ENCODE measurements at places on chromosomes 13 and 19. TPM values are rescaled to one million over a fixed set of nuclear protein-coding genes. Genes with fewer than 3 reads are reported as not detected.

- no peak overlapping the region for H3K4me3 ChIP-seq
- DNase-seq = no peak
- H3K36me3 ChIP-seq = no peaks in the 10 kb centered on the region
- no peaks in the 10 kb centered on the region for H3K4me1 ChIP-seq
- no peak overlapping the region for H3K27ac ChIP-seq
- peaks cover 2% of the 10 kb centered on the region for H3K27me3 ChIP-seq
Measured at GRCh38 chr13:29324601-29325000, 270.9 kb downstream of the SLC7A1 start.

The SYCN gene
- total RNA-seq = not detected

The PSPN gene
- 2.9 TPM for total RNA-seq

DNA sequence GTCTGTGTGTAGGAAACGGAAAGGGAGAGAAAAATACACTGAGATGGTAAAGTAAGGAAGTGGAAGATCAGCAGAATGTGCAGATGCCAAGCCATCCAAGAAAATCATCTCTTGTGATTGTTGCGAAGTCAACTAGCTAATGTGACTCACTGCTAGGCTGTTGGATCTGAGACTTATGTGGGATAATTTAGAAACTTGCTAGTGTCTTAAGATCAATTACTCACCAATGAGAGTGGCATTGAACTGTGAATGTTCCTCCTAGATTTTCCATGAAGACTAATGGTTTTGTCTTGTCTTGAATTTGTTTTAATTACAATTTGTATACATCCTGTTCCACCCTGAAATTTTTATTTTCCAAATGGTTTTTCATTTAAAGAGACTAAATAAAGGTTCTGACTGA lies 771.6 kb downstream of the EFNB2 start:
- H3K36me3 ChIP-seq = no peaks in the 10 kb centered on the region
- H3K27me3 ChIP-seq = no peaks in the 10 kb centered on the region
- no peak for DNase-seq
- no peak overlapping the region for H3K27ac ChIP-seq
- H3K4me1 ChIP-seq = no peaks in the 10 kb centered on the region

GRCh38 chr13:22726726-22727125 lies 454.1 kb upstream of the SGCG start:
- H3K36me3 ChIP-seq = no peaks in the 10 kb centered on the region
- H3K4me1 ChIP-seq = no peaks in the 10 kb centered on the region
- DNase-seq = no peak
- no peak overlapping the region for H3K27ac ChIP-seq

GRCh38 chr13:95784900-95785290 lies 108.0 kb downstream of the DNAJC3 start:
- H3K27me3 ChIP-seq = no peaks in the 10 kb centered on the region
- H3K27ac ChIP-seq = no peak overlapping the region

DNA sequence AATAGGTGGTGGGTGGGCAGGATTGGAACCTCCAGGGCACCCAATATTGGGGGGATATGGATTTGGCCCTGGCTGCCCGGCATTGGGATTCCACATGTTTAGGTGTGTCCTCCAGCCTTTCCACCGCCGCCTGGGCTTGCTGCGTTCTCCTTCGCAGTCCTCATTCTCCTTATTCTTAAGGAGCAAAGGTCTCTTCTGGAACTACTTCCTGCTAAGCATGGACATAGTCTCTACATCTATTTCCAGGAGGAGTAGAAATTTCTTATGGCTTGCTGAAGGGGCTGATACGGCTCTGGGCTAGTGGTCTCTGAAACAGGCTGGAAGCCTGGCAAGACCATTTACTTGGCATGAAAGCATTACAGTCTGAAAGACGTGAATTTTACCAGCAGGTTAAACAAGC lies 9.2 kb upstream of the FCGBP start:
- H3K27ac ChIP-seq = no peak overlapping the region
- no peak for DNase-seq
- no peaks in the 10 kb centered on the region for H3K27me3 ChIP-seq

GRCh38 chr13:24737042-24737441 lies 26.9 kb upstream of the RNF17 start:
- no peaks in the 10 kb centered on the region for H3K27me3 ChIP-seq
- no peak overlapping the region for H3K27ac ChIP-seq
- no peaks in the 10 kb centered on the region for H3K36me3 ChIP-seq
- no peak for DNase-seq

DNA sequence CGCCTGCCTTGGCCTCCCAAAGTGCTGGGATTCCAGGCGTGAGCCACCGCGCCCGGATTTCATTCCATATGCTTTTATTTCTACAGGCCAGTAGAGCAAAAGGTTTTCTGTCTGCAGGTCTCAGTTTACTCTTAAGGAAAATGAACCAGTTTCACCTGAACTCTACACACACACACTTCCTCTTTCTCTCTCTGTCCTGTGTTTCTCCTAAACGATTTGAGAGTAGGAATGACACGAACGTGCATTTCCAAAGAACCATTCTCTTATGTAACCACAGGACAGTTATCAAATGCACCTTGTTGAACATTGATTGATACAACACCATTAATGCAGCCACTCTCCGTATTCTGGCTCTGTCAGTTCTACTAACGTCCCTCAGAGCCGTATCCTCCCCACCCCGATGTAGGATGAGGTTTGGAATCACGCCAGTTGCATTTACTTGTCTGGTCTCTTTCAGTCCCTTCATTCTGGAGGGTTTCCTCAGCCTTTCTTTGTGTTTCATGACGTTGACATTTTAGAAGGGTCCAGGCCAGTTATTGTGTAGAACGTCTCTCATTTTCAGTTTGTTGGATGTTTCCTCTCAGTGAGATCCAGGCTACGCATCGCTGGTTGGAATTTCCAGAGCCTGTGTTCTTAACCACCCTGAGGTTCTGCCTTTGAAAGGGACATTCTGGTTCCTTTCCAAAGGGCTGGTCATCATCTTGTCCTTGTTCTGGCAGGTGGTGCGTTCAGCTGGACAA lies 36.0 kb downstream of the BICRA start:
- no peak for DNase-seq
- no peaks in the 10 kb centered on the region for H3K27me3 ChIP-seq
- H3K36me3 ChIP-seq = no peaks in the 10 kb centered on the region

DNA sequence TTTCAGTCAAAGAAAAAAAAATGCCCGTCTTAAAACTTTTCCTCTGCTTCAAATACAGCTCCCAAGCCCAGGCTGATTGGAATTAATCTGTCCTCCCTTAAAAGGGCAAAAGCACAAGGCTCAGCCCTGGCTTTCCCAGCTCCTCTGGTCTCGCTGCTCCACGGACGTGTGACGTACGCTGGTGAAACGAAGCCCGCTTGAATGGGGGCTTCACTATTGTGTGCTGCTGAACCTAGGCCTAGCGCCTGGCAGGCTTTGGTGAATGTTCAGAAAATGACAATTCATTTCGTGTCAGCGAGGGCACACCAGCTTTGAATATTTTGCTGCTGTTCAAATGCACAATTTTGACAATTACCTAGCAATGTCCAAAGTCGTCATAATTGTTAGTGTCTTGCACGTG lies 615 bp upstream of the ZNF135 start:
- no peaks in the 10 kb centered on the region for H3K27me3 ChIP-seq
- no peaks in the 10 kb centered on the region for H3K4me1 ChIP-seq
- no peak overlapping the region for H3K27ac ChIP-seq
- DNase-seq = no peak
- H3K4me3 ChIP-seq = no peak overlapping the region

DNA sequence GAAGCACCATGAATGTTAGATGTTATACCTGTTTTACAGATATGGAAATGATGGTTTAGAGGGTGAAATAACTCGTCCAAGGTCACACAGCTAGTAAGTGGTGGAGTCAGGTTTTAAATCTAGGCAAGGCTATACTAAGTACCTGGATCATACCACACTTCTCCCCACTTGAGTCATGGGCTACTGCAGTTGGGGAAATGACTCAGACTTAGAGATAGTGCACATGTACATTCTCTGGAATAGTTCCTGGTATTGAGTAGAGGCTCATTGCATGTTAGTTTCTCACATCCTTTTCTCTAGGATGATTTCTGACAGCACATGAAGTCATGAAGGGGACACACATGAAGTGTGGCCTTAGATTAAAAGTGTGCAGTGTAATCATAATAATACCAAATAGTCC lies 76.2 kb upstream of the TNFSF11 start:
- H3K4me3 ChIP-seq = no peak overlapping the region
- H3K27me3 ChIP-seq = no peaks in the 10 kb centered on the region
- H3K4me1 ChIP-seq = no peaks in the 10 kb centered on the region
- no peak for DNase-seq

DNA sequence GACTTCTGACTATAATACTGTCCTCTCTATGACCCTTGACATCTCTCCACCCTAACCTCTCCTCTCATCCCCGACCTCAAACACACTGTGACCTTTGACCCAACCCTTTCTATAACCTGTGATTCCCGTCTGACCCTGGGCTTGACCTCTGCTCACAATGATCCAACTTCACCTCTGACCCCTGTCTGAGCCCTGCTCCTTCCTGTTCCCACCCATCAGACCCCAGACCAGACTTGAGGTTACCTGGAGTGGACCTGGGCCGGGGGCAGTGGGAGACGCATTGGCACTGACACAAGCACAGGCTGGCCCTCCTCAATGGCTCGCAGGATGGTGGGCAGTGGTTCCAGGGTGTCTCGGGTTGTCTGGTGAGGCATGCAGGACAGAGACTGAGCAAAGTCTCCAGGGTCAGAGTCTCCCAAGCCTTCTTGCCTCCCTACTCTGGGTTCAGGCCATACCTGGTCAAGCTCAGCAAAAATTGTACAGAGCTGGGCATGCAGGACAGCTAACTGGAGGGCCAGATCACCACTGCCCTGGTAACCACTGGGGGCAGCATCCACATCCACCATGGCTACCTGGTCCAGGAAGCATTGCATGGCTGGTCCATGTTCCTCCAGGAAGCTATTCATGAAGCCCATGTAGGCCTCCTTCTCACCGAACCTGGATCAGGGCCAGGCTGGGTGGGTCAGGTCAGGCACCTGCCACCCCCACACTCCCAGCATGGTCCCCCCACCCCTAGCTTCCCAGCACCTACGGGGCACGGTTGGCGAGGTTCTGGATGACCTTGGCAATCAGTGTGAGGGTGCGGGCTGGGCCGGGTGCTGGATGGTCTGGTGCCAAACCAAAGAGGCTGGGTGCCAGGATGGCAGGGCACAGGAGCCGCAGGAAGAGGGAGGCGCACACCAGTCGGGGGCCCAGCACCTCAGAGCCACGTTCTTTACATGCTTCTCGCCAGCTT lies 4.4 kb upstream of the WIZ start:
- DNase-seq = no peak
- H3K27ac ChIP-seq = no peak overlapping the region
- H3K4me1 ChIP-seq = 0 out of 2 replicates have a peak, but pooled peaks cover under 1% of the 10 kb centered on the region
- no peaks in the 10 kb centered on the region for H3K27me3 ChIP-seq

GRCh38 chr13:41682001-41682400 lies 224.7 kb downstream of the RGCC start:
- no peak overlapping the region for H3K4me3 ChIP-seq
- no peaks in the 10 kb centered on the region for H3K4me1 ChIP-seq
- no peaks in the 10 kb centered on the region for H3K27me3 ChIP-seq
- H3K36me3 ChIP-seq = no peaks in the 10 kb centered on the region
- H3K27ac ChIP-seq = no peak overlapping the region
- DNase-seq = no peak

DNA sequence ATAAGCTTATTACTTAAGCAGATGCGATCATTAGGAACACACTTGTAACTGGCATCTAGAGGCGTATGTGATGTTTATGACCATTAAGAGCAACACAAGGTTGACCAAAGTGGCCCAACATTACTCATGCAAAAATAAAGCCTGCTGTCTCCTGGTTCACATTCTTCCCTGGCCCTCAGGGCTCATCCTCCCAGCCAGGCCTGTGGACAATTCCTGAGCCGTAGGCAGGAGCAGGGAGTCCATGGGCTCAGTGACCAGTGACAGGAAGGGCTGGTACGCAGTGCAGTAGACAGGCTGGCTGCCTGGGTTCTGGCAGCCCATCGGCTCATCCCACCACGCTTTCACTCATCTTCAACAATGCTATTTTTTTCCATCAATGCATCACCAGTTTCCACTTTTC lies 106.0 kb downstream of the STK24 start:
- no peaks in the 10 kb centered on the region for H3K27me3 ChIP-seq
- no peak overlapping the region for H3K4me3 ChIP-seq
- no peak for DNase-seq
- H3K36me3 ChIP-seq = peaks cover 5% of the 10 kb centered on the region

DNA sequence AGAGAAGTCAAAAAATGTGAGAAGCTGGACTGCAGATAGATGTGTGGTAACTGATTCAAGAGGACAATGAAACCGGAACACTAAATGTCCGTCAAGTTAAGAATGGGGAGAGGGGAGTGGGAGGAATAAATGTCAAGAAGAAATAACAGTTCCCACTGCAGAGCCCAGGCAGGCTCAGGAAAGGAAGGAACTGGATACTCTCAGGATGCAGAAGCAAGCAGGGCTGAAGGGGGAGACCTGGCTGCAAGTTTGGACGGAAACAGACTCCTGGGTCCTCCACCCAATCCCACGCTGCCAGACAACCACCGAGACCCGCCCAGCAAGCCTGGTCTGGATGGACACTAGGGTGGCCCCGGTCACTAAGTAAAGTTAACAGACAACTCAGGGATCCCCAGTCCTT lies 18.1 kb downstream of the TUBGCP3 start:
- H3K27ac ChIP-seq = no peak overlapping the region
- DNase-seq = no peak
- no peaks in the 10 kb centered on the region for H3K4me1 ChIP-seq
- no peaks in the 10 kb centered on the region for H3K27me3 ChIP-seq
- peaks cover 3% of the 10 kb centered on the region for H3K36me3 ChIP-seq

The MUC16 gene
- 0.05 TPM for total RNA-seq

GRCh38 chr19:45952686-45953505 lies 20.8 kb downstream of the NOVA2 start:
- H3K27ac ChIP-seq = no peak overlapping the region
- no peaks in the 10 kb centered on the region for H3K4me1 ChIP-seq
- H3K27me3 ChIP-seq = no peaks in the 10 kb centered on the region
- peak; percentile 62 for DNase-seq
- no peak overlapping the region for H3K4me3 ChIP-seq

GRCh38 chr13:108270442-108270841 lies 924 bp downstream of the TNFSF13B start:
- DNase-seq = no peak
- no peaks in the 10 kb centered on the region for H3K4me1 ChIP-seq
- H3K27me3 ChIP-seq = no peaks in the 10 kb centered on the region
- H3K36me3 ChIP-seq = no peaks in the 10 kb centered on the region
- H3K27ac ChIP-seq = no peak overlapping the region
- H3K4me3 ChIP-seq = no peak overlapping the region

All from Caco-2 (cell line).